ENCODE measurements at places on chromosomes 2 and 18.

DNA sequence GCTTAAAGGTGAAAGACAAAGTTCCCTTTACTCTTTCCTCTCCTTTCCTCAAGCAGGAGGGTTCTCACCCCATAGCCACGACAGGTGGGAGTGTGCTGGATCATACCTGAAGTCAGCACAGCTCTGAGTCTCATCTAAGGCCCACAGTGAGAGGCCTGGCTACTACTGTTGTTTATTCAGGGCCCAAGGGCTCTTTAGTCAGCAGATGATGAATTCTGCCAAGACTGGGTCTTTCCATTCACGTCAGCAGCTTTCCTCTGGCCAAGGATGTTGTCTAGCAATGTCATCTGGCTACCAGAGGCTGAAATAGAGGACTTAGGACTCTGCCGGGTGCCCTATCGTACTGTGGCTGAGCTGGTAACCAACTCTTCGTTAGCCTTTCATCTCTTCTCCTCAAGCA, 308.4 kb upstream of the THUMPD2 start:
- DNase-seq: no peak

DNA sequence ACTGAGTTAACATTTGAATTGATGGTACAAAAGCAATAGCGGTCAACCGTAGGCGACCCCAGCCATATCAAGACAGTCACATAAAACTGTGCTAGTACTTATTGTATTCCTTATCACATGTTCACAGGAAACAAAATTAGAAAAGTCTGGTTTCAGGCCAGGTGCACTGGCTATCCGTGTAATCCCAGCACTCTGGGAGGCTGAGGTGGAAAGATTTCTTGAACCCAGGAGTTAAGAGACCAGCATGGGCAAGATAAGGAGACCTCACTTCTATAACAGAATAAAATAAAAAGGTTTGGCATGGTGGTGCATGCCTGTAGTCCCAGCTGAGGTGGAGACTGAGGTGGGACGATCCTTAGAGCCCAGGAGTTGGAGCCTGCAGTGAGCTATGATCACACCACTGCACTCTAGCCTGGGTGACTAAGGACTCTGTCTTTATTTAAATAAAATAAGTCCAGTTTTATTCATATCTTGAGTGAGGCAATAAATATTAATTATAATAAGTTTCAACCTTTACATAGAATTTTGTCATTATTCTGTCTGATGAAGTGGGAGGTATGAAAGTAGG, 84.1 kb upstream of the RGPD4 start:
- no peak for DNase-seq

DNA sequence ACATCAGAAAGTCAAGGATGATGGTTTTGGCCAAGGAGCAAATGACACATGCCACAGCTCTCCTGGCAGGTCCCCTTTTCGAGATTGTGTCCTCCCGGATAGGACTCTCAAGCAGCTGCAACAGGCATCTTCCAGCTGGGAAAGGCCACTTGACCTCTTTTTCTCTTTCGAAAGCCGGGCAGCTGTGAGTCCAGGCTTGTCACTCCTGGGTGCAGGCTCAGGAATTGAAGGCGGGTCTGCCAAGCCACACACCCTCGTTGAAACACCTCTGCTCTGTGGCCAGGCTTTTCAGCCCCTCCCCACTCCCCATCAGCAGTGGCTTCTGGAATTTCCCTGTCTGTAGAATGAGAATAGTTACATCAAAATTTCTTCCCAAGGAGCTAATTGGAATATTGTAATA, 98.0 kb downstream of the CCDC138 start:
- DNase-seq: no peak

DNA sequence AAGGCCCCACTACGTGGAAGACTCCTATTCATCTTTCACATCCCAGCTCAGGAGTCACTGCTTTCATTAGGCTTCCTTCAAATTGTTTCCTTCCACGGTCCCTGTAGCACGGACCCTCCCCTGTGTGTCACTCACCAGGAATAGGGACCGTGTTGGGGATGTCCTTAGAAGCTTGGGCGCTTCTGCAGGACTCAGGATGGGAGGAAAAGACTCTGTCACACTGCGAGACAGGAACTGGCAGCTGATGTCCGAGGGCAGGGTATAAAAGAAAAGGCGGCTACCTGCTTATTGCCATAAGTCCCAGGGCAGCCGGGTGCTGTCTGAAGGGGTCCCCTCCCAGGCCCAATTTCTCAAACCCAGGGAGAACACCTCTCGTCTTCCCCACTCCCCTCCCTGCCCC, 79.1 kb downstream of the BCL2L11 start:
- no peak for DNase-seq

- DNase-seq: no peak
Observed at GRCh38 chr2:151782378-151783132, 45.7 kb downstream of the ARL5A start.

GRCh38 chr2:64313398-64313723, 140.6 kb upstream of the LGALSL start:
- DNase-seq: no peak

- no peak for DNase-seq
Observed at GRCh38 chr2:68753318-68753717, 18.7 kb downstream of the ARHGAP25 start.

GRCh38 chr2:197306696-197307040, 3.9 kb downstream of the ANKRD44 start:
- peak; percentile 77 for DNase-seq
